ENCODE measurements at places on chromosomes 11 and 22.

DNA sequence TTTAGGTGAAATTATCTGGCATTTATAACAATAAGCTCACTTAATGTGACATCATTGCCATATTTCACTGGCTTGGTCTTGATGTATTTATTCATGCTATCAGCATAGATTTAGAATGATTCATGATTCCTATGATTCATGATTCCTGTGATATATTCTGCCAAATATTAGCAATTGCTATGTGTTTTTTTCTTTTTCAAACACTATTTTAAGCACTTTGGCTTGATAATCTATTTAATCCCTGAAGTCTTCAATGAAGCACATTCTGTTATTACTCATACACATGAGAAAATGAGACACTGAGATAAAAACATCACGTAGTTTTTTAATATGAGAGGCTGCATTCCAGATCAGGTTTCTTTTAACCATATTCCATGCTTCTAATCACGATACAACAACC, 78.5 kb downstream of the LUZP2 start:
- no peak for DNase-seq

GRCh38 chr11:47185305-47186075, 744 bp downstream of the PACSIN3 start:
- DNase-seq: no peak

GRCh38 chr22:33654173-33654895, 265.9 kb downstream of the LARGE1 start:
- DNase-seq: no peak

DNA sequence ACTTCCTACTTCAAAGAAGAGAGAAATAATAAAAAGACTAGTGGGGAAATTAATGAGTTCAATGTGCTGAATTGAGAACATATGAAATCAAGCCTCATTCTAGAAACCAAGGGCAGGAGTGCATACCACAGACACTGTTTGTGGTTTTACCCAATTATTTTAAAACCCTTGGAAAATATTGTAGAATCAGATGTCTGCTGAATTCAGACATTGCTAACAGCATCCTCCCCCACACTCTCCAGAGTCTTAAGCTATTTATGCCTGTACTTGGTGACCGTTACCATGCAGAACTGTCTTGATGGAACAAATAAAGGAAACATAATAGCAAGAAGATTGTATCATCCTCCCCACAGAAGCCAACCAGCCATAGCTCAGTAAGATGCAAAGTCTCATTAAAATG, 850.1 kb downstream of the NTM start:
- DNase-seq: no peak

DNA sequence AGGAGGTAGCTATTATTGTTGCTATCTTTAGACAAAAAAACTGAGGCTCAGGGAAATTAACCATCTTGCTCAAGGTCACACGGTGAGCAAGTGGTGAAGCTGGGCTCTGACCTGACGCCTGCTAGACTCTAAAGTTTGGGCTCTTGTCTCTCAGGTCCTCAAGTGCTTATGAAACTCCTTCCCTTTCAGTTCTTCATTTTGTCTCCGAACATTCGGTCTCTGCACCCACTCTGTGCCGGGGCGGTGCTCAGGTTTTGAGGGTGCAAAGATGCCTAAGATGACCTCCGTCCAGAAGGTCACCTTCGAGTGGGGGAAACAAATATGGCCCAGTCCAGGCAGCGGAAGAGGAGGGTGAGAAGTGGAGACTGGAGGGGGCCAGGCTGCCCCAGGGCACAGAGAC, 16.0 kb downstream of the OVOL1 start:
- no peak for DNase-seq

DNA sequence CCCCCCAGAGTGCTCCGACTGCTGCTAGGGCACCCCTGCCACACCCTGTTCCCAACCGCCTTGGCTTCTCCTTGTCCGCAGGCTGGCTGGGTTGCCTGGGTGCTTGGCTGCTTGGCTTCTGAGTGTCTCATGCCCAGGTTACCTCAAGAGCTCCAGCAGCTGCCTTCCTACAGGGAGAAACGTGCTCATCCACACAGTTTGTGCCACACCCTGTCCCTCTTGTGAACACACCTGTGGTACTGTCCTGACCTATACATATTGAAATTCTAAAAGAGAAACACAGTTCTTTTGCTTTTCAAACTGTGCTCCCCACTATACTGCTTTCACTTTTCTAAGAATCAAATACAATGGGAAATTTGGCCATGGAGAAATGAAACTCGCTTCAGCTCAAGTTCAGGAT, 191.4 kb downstream of the DBX1 start:
- DNase-seq: no peak

DNA sequence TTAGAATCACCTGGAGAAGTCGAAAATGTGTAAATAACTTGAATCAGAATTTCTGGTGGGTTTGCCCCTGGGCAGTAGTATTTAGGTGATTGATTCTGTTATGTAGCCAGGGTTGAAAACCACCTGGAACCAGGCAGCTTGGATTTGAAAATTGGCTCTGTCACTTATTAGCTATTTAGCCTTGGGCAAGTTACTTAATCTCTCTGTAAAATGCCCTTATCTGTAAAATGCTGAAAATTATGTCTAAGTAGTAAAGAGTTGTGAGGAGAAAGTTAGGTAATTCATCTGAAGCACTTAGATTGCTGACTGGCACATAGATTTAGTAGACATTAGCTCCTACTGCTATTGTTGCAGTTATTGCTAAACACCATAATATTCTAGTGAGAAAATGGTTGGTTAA, 49.3 kb downstream of the PPME1 start:
- DNase-seq: no peak

DNA sequence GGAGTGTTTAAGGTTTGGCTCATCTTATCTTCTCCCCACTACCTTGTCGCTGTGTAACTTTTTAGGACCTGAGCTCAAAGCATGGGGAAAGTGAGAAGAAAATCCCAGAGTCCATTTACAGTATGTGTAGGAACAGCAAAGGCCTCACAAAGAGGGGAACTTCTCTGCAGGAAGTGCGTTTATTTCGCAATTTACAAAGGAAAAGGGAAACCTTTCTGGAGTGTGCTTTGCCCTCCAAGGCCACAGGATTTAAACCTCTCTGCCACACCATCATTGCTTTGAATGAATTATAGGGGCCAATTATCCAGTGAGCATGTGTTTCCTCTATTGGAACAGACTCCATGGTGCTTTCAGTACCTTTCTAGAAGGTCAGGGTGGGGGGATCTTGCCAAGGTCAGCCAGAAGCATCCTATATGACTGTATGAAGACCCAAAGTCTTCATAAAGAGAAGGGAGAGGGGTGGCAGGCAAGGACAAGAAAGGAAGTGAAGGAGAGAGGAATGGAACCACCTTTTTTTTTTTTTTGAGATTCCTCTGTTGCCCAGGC, 68.1 kb upstream of the LMO2 start:
- no peak for DNase-seq

DNA sequence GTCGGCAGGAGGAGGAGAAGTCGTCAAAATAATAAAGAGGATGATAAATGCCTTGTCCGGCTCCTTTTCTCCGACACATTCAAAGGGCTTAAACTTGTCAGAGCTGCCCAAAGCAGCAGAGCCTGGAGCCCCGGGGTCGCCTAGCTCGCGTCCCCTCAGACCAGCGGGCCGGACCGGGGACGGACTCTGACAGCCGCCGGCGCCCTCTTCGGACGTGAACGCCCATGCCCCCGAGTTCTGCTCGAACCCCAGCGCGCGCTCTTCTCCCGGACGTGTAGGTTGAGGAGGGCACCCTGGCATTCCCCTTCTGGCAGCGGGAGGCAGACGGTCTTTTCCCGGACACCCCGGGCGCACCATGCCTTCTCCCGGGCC, 999 bp downstream of the FGF3 start:
- no peak for DNase-seq

GRCh38 chr11:17786824-17787525, 52.4 kb downstream of the KCNC1 start:
- no peak for DNase-seq

DNA sequence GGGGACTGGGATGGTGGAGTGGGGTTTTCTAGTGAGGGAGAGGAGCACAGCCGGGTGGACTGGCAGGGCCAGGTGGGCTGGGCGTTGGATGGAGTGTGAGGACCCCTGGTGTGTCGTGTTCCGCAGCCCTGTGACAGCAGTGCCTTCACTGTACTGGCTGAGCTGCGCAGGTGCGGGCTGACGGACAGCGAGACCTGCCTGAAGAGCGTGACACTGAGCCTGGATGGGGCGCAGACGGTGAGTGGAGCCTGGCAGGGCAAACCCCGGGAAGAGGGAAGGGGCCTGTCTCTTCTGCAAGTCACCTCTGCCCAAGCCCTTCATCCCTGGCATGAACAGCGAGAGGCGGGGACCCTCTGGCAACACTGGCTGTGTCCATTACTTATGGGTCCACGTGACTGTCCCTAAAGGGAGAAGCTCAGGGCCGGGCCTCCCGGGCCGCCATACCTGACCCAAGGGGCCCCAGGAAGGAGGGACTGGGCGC, 10.0 kb downstream of the MUC5AC start:
- no peak for DNase-seq

Data from T follicular helper cell (primary cell).